Cardiac septum (tissue), 1 donor: ENCODE measurements at places on chromosomes 1 and 21.

- no peak for DNase-seq
Measured at GRCh38 chr1:61085206-61085982, 3.0 kb downstream of the NFIA start.

- DNase-seq = no peak
Measured at GRCh38 chr1:110455151-110455550, 4.2 kb downstream of the PROK1 start.

- no peak for DNase-seq
Measured at GRCh38 chr1:221747839-221748238, 6.0 kb upstream of the DUSP10 start.

DNA sequence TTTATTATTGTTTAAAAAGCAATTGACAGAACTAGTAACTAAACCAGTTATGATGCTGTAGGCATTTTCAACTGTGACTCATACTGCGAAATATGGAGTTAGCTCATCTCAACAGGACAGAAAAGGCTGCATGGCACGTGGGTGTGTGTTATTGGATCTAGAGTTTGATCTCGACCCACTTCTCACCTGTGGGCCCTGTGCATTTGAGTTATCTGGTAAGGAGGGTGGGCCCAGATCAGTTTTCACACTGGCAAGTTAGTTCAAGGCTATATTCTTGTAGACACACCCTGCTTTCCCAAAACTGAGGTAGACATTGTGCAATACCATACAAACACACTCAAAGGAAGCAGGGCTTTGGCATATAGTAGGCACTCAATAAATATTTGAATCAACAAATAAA lies 71.3 kb upstream of the PRDX6 start:
- no peak for DNase-seq

- no peak for DNase-seq
Measured at GRCh38 chr1:6124746-6125365, 55.3 kb downstream of the CHD5 start.

- DNase-seq = no peak
Measured at GRCh38 chr21:20443558-20444155, 554.6 kb upstream of the NCAM2 start.

- no peak for DNase-seq
Measured at GRCh38 chr1:17207966-17208418, 3.1 kb downstream of the PADI1 start.

- DNase-seq = no peak
Measured at GRCh38 chr21:22754746-22755145, 1756.5 kb downstream of the NCAM2 start.

GRCh38 chr1:2787163-2787911 lies 14.2 kb downstream of the TTC34 start:
- DNase-seq = peak; percentile 26

DNA sequence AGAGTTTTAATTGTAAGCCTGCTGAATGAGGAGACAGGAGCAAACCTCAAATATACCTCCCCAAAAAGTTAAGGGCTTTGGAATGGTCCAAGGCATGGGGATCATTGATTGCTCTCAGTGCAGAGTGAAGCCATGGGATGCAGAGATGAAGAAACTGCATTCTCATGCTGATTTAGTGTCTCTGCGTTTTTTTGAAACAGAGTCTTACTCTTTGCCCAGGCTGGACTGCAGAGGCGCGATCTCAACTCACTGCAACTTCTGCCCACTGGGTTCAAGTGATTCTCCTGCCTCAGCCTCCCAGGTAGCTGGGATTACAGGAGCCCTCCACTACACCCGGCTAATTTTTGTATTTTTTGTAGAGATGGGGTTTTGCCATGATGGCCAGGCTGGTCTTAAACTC lies 99.3 kb upstream of the ETV3 start:
- no peak for DNase-seq

DNA sequence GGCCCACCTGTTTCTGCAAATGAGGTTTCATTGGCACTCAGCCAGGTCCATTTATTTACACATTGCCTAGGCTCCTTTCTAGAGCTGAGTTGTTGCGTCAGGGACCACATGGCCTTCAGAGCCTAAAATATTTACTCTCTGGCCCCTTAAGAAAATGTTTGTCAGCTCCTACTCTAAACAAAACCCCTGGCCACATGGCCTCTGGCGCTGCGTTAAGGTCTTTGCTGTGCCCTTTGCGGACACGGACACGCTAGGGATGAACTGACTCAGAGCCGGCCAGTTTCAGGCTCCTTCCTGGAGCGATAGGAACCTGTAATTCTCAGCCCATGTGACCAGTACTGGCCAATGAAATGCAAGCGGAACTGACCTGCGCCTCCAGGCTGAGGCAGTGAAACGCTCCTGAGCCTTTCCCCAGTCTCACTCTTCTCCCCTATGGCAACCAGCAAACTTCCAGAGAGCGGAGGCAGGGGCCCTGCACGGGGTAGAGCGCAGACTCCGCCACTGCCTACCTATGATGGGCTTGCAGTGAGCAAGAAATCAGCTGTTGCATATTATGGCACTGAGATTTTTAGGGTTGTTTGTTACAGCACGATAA lies 160.3 kb downstream of the ETS2 start:
- DNase-seq = no peak

- no peak for DNase-seq
Measured at GRCh38 chr1:2515763-2516080, 10.7 kb downstream of the PANK4 start.

DNA sequence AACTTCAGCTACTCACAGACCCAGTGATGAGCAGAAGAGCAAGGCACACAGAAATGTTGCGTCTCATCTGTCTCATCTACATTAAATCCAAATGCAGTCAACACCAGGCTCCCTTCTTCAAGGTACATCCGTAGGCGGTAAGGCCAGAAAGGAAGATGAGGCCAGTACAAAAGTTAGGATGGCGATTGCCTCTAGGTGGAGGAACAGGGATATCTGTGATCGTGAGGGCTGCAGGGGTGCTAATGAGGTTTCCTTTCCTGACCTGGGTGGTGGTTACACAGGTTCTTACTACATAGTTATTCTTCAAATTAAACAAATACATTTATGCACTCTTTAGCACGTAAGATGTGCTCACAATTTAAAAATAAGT lies 1.4 kb upstream of the MYBPH start:
- no peak for DNase-seq

- DNase-seq = peak; percentile 12
Measured at GRCh38 chr1:30695439-30695841, 27.9 kb downstream of the MATN1 start.

- no peak for DNase-seq
Measured at GRCh38 chr1:236507022-236507700, 16.6 kb upstream of the LGALS8 start.

- DNase-seq = no peak
Measured at GRCh38 chr1:192678099-192678498, 42.2 kb downstream of the RGS13 start.

GRCh38 chr1:5845376-5845775 lies 146.8 kb downstream of the NPHP4 start:
- DNase-seq = no peak

- DNase-seq = no peak
Measured at GRCh38 chr1:167137332-167137781, 43.5 kb downstream of the STYXL2 start.

DNA sequence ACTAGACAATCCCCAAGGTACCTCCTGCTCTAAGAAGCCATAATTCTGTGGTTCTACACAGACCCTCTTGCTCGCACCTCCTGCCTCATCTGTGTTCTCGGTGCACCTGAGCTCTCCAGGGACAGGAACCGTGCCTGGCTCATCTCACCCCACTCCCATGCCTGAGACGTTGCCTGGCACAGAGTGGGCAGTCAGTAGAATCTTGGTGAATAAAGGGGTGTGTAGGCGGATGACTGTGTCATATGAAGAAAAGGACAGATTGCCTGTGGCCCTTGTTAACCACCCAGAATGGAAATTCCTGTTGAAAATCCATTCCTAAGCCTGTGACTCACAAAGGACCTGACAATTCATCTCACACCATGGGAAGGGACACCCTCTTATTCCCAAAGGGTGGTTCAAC lies 92.9 kb downstream of the KCNN3 start:
- no peak for DNase-seq

DNA sequence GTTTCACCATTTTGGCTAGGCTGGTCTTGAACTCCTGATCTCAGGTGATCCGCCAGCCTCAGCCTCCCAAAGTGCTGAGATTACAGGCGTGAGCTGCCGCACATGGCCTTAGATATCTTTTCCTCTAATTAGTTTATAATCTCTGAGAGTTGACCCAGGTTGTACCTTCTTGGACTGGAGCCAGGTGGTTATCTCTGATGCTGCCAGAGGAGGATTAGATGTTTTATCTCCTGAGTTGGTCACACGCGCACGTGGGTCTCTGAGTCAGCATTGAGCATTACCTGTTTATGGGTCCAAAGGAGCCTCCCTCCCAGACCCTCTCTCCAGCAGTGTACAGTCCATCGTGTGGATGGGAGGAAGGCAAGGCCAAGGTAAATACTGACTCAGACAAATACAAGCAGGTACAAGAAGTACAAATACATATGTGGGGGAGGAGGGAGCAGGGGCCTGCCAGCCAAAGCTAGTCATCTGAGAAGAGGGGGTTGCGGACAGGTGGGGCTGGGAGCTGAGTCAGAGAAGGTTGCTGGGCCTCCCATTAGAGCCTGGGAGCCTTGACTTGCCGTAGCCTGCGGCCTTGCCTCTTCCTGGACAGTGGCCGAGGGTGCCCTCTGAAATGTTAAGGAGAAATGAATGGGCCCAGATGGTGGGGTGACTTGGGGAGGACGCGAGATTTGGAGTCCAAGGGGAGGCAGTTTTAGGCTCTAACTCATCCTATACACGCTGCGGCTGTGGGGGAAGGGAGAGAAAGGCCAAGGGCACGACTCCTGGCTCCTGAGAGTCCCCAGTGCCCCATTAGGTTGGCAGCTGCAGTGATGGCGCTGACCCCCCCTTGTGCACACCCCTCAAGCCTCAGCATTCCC lies 13.1 kb downstream of the IL6R start:
- no peak for DNase-seq

DNA sequence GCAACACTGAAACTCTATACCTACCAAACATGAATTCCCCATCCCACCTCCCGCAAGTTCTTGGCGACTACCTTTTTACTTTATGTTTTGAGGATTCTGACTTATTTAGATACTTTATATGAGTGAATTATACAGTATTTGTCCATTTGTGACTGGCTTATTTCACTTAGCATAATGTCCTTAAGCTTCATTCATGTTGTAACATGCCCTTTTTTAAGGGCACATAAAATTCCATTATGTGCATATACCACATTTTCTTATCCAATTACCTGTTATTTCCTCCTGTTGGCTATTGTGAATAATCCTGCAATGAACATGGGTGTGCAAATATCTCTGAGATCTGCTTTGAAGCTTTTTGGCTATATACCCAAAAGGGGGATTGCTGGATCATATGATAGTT lies 22.0 kb upstream of the CHIT1 start:
- DNase-seq = no peak

GRCh38 chr1:57590978-57591377 lies 167.1 kb upstream of the DAB1 start:
- DNase-seq = no peak

GRCh38 chr1:169698976-169699375 lies 12.4 kb downstream of the SELL start:
- DNase-seq = no peak

DNA sequence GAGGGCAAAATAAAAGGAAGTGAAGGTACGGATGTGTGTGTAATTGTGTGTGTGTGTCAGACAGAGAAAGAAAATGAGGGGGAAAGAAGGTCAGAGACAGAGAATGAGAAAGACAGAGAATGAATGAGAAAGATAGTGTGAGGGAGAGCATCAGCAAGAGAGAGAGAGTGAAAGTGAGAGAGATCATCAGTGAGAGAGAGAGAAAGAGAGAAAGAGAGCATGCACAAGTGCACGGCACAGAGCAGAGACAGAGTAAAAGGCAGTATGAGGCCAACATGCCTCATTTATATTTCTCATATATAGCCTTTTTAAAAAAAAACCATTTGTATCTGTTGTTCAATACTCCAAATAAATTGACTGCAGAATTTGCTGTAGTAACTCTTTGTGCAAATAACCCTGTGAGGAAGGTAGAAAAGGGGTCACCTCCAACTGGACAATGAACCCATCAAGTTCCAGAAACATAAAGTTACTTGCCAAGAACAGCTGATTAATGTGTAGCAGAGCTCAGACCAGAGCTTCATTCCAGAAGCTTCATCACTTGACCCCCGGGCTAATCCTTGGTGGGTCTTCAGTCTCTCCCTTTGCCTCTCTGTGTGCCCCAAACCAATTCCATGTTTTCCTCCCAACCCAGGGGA lies 1.2 kb downstream of the HSD3B2 start:
- DNase-seq = no peak

- DNase-seq = no peak
Measured at GRCh38 chr1:246246430-246246829, 260.6 kb downstream of the SMYD3 start.

DNA sequence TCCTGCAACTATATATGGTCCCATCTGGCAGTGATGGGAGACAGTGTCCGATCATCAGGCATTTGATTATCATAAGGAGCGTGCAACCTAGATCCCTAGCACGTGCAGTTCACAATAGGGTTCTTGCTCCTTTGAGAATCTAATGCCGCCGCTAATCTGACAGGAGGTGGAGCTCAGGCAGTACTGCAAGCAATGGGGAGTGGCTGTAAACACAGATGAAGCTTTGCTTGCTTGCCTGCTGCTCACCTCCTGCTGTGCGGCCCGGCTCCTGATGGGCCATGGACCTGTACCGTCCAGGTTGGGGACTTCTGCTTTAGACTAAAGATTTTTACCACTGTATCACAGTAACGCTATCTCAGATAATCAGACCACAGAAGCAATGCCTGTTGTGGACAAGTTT lies 63.8 kb downstream of the TGFB2 start:
- no peak for DNase-seq

- peak; percentile 75 for DNase-seq
Measured at GRCh38 chr21:41369105-41369919, 7.5 kb downstream of the MX2 start.

- peak; percentile 70 for DNase-seq
Measured at GRCh38 chr21:45496968-45497845, 45.0 kb downstream of the SLC19A1 start.

GRCh38 chr1:8821084-8821483 lies 3.6 kb upstream of the RERE start:
- no peak for DNase-seq

DNA sequence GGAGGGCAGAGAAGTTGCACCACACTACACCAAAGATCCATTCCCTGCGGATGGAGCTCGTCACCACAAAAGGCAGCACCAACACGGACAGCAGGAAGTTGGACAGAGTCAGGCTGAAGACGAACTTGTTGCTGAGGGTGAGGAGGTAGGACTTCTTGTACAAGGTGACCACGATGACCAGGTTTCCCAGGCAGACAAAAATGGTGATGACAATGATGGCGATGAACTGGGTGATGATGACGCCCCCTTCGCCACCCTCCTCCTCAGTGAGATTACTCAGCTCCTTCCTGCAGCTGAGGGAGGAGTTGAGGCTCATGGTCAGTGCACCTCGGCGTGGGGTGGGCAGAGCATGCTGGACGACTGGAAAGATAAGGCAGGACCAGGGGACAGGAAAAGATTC lies 32.2 kb downstream of the GPR161 start:
- no peak for DNase-seq

GRCh38 chr1:180196436-180197003 lies 33.5 kb upstream of the LHX4 start:
- DNase-seq = no peak

DNA sequence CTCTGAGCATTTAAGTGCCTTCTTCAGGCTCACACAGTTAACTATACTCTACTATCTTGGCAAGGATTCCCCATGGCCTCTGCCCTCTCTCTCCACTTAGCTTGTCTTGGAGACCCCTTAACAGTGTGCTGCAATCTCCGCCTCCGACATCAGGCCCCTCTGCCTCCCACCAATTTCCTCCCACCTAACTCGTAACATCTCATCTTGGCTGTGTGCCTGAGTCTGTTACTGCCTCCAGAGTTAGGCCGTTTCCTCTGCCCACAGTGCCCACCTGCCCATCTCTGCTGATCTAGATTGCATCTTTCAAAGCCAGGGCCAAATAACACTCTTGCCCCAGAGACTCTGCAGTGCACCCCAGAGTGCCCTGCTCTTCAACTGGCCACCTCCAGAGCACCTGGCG lies 244.3 kb upstream of the TMEM51 start:
- DNase-seq = no peak
